CD4-positive, CD25-positive, alpha-beta regulatory T cell (primary cell): ENCODE measurements at places on chromosomes 1 and 21. TPM values are rescaled to one million over a fixed set of nuclear protein-coding genes. Genes with fewer than 3 reads are reported as not detected.

GRCh38 chr1:247281001-247281574 is 25.2 kb downstream of the VN1R5 start:
- no peak for DNase-seq

- DNase-seq = no peak
Measured at GRCh38 chr1:181482521-181483284, 614 bp upstream of the CACNA1E start.

DNA sequence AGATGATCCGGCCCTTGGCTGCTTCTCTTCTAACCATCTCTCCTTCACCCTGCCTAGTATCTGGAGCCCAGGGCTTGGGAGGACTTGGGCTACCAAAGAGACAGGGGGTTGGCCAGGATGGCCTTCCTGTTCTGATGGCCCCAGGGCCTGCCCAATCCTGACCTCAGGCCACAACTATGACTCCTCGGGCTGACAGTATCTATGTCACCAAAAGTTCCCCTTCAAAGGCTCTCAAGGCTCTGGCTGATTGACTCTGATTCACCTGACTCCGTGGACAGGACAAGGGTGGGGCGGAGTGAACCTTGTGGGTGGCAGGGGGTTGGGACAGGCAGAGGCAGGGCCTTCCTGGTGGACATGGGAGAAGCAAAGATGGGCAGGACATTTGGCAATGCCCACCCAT is 12.7 kb downstream of the MEF2D start:
- DNase-seq = no peak

GRCh38 chr1:24022581-24023361 is 42.6 kb upstream of the SRSF10 start:
- DNase-seq = no peak

- no peak for DNase-seq
Measured at GRCh38 chr1:52738148-52738547, 11.9 kb downstream of the ZYG11B start.

GRCh38 chr1:8360493-8361197 is 42.7 kb downstream of the SLC45A1 start:
- DNase-seq = no peak

- DNase-seq = peak; percentile 99
Measured at GRCh38 chr1:212284744-212285684, at the start of gene PPP2R5A. TSS of gene PPP2R5A (plus strand) at chr1:212285410. CDS start at chr1:212286111, 701 bp downstream.

GRCh38 chr1:32983020-32983419 is 18.4 kb upstream of the RNF19B start:
- DNase-seq = no peak

DNA sequence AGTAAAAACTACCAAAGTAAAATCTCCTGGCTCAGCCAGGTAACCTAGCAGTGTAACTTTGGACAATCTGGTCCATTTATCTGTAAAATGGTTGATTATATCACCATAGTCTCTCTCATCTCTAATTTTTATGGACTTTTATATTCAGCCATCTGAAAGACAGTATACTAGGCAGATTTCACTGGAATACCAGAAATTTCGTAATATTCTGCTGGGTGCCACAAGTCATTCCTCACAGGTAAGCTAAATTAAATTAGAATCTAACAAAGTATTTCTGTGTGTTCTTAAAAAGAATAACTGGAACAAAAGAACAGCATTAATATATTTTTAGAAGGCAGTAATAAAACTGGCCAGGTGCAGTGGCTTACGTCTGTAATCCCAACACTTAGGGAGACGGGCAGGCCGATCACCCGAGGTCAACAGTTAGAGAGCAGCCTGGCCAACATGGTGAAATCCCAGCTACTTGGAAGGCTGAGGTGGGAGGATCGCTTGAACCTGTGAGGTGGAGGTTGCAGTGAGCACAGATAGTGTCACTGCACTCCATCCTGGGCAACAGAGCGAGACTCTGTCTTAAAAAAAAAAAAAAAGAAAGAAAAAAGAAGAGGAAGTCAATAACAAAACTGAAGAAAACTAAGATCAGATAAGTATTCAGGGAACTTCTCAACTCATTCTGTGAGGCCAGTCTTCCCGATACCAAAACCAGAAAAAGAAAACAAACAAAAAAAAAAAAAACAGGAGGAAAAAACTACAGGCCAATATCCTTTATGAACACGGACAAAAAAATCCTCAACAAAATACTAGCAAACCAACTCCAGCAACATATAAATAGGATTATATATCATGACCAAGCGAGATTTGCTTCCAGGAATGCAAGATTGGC is 35.9 kb downstream of the PIK3R3 start:
- no peak for DNase-seq

- DNase-seq = peak; percentile 44
Measured at GRCh38 chr1:92486251-92487077, at the start of gene GFI1. TSS of gene GFI1 (minus strand) at chr1:92486925. CDS start at chr1:92483487, 3,438 bp downstream.

- no peak for DNase-seq
Measured at GRCh38 chr1:43518935-43519686, 11.6 kb upstream of the PTPRF start.

DNA sequence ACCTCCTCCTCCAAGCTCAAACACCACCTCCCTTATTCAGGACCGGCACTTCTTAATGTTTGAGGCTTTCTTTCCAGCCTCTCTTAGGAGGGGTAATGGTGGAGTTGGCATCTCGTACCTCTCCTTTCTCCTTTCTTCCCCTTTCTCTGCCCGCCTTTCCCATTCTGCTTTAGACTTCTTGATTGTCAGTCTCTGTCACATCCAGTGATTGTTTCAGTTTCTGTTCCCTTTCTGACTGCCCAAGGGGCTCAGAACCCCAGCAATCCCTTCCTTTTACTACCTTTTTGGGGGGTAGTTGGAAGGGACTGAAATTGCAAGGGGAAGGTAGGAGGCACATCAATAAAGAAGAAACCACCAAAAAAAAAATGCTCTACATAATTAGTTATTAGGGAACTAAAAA is 5.6 kb downstream of the ELK4 start:
- DNase-seq = no peak

GRCh38 chr1:94679332-94680038 is 137.9 kb upstream of the F3 start:
- DNase-seq = no peak

The TSPAN2 gene
- 5.0 TPM for total RNA-seq

The OR2M3 gene
- total RNA-seq = not detected

The LCE3E gene
- total RNA-seq = not detected

The FAM151A gene
- not detected for total RNA-seq

The GAS5 gene
- 511 TPM for total RNA-seq

The S100A3 gene
- total RNA-seq = not detected

The PIGM gene
- 3.6 TPM for total RNA-seq
